Stimulated activated CD4-positive, alpha-beta T cell treated with anti-CD3 and anti-CD28 coated beads, TNF-alpha, amount 100 ng/mL, for 24 hours (primary cell): ENCODE measurements at places on chromosomes 1 and 21.

GRCh38 chr1:229666585-229666984 is 40.5 kb downstream of the URB2 start:
- no peak for DNase-seq

DNA sequence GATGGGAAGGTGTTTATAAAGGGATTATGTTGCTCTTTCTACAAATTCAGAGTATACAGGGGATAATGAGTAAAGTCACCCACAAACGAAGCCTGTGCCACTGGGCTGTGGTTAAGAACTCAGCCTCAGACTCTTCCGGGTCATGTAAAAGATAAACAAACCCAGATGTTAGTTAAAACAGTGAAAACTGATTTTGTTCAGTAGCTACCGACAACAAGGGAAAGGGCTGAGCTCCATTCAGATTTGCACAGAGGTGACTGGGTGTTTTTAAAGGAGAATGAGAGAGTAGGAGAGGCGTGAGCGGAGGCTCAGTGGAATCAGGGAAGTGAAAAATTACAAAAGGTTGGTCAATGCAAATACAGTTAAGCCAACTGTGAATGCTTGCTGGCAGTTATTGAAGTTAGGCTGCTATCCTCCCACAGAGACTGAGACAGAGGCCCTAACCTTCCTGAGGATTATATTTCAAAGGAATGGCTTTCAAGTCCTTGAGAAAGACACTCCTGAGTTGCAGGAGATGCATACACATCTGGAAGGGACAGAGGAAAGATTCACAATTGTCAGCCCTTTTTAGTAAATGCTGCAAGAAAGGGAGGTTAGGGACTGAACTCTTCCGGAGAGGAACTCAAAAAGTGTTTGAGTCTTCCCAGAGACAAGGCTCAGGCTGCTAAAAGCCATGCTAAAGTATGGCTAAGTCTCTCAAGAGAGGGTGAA is 29.9 kb upstream of the SAMD13 start:
- no peak for DNase-seq

GRCh38 chr1:245988393-245989078 is 518.5 kb downstream of the SMYD3 start:
- DNase-seq = no peak

DNA sequence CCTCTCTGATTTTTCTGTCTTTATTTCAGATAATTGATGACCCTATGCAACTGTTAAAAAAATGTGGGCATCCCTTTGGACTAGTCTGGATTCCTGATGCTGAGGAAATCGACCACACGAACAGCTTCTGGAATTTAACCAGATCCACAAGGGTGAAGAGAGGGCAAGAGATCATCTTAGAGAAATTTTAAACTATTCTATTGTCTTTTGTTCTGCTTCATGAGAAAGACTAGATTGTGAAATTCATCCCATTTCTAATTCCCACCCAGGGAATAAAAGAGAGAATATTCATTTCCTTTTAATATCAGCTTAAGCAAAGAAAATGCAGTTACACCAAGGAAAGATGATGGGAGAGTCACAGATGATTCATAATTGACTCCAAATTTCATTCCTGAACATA is 71.8 kb downstream of the DUSP10 start:
- no peak for DNase-seq

DNA sequence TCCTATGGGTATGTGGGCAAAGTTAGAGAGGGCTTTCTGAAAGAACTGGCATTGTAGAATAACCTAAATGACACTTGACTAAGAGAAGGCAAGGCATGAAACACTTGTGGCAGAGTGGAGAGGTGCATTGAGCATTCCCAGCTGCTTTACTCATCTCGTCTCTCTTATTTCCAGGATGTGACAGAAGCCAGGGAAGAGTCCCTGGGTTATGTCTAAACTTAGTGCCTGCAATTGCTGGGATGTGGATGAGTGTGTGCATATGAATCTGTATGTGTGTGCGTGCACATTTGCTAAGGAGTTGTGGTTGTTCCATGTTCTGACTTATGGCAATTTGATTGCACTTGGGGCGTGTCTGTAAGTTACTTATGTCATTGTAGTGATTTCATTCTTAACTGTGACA is 1326.5 kb upstream of the B3GALT2 start:
- DNase-seq = no peak

DNA sequence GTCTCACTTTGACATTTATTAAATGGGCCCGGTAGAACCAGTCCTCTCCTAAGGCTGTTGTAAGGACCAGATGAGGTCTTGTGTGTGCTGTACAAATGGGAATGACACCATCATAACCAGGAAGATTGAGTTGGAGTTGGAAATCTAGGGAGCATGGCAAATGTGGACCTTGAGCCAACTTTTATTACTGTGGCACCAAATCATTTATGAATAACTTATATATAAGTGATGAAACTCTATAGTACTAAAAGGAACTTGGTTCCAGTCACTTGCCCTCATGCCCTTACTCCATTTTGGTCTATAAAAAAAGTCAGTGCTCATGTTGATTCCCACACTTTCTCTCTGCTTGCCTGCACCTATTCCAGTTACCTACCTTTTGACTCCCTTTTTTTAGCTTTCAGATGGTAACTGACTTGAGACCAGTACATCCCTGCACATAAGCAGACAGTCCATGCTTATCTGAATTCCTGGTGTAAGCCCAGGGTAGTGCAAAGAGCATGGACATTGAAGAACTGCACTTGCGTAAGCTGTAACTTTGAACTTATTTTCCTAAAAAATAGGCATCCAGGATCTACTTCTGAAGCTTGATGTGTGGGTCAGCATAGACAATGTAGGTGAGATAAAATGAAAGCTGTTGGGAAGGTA is 210.6 kb downstream of the PBX1 start:
- no peak for DNase-seq

DNA sequence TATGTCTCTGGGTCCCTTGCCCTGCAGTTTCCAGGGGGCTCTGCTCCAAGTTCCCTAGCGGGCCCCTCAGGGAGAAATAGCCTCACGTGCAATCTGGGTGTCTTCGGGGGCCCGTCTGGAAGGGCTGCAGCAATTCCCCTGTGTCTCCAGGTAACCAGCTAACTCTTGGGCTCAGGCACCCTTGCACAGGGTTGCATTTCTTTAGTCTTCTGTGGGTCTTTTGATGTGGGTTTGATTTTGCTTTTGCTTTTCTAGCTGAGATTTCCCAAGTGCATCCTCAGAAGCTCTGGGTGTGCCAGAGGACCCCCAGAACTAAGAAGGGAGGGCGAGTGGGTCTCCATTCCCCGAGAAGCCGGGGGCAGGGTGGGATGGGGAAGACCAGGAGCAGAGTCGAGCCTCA is 75.7 kb downstream of the SPSB1 start:
- no peak for DNase-seq

DNA sequence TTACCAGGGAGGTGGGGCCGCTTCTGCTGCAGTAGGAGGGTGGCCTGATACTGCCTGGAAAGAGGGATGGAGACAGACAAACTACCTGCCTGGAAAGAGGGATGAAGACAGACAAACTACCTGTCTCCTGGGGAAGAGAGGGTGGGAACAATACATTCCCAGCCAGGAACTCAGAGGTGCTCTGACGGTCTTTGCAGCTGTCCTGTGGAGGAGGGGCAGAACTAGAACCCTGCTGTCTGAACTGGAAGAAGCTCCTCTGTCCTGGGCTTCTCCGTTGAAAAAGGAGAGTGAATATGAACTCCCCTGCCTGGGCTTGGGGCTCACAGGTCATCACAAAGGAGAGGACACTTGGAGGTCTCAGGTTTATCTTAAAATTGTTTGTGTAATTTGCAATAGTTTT is 40.3 kb upstream of the ETV3 start:
- no peak for DNase-seq
